Stimulated activated CD4-positive, alpha-beta T cell treated with anti-CD3 and anti-CD28 coated beads, Interleukin-1b, Interleukin-23, amount 100 ng/mL, for 1 hour (primary cell): ENCODE measurements at places on chromosomes 5 and 9.

- DNase-seq, result no peak
These were observed 225.0 kb upstream of the ANKRD55 start for GRCh38 chr5:56457887-56458812.

GRCh38 chr5:135335031-135335828 is 63.8 kb downstream of the MACROH2A1 start:
- DNase-seq, result no peak

GRCh38 chr5:132754947-132755346 is 7.7 kb downstream of the CCNI2 start:
- no peak for DNase-seq

GRCh38 chr5:1859099-1859498 is 23.6 kb downstream of the IRX4 start:
- no peak for DNase-seq

DNA sequence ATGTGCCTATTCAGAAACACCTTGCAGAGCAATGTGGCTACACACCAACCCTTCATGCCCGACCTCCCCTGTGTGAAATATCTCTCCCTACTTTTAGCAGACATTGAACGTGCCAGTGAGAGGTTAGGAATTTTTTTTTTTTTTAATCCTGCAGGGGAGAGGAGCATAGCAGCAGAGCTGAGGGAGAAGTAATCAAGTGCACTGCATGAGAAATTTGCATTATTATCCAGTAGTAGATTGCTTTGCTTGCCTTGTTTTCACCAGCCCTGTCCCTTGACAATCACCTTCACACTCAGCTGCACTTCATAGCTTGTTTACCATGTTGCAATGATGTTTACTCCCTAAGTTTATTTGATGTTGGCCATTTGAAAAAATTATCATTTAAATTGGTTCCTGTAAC is 489.6 kb upstream of the ZNF608 start:
- DNase-seq, result no peak

- no peak for DNase-seq
These were observed 4.2 kb downstream of the DNAJA1 start for GRCh38 chr9:33029231-33029786.

- DNase-seq, result no peak
These were observed 80.2 kb downstream of the DOCK2 start for GRCh38 chr5:169717288-169717687.

- no peak for DNase-seq
These were observed 72.6 kb downstream of the GPBP1 start for GRCh38 chr5:57246426-57246825.

DNA sequence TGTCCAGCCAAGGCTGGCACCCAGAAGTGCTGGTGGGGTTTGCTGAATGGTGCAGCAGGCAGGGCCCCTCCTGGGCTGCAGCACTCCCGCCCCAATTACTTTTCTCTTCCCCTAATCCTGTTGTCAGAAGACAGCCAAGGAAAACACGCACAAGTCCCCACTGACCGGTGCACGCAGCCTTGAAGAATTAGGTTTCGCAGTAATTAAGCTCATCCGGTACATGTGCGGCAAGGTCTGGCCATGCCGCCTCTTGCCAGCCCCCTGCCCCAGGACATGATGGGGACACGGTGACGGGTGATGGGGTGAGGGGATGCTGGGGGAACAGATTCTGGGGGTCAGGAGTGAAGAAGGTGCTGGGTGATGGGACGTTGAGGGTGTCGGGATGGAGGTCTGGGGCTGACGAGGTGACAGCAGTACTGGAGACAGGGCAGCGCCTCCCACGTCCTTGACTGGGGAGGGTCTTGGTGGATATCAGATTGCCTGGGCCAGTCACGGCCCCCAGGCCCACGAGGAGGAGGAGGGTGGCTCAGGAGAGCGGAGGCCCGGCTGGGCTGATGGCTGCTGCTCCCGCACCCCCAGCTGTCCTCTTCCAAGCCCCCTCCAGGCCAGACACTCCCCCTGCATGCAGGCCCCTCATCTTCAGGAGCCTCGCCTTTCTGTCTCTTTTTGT is 34.9 kb downstream of the BARX1 start:
- no peak for DNase-seq

GRCh38 chr9:131146186-131146585 is 20.8 kb downstream of the NUP214 start:
- no peak for DNase-seq

DNA sequence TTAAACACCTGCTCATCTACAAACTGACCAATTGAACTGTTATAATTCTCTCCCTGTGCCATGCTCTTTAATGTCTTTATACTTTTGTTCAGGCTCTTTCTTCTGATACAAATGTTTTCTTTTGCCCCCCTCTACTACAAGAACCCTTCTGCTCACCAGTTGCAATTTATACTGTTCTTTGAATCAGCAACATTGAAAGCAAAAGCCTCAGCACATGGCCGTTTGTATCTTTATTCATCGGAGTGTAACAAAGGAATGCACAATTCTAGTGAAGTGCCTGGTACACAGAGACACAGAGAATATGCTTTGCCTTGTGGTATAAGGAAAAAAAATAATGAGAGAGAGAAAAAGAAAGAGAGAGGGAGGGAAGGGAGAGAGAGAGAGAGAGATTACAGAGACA is 547.1 kb downstream of the CDH12 start:
- no peak for DNase-seq

GRCh38 chr9:135014311-135015010 is 73.0 kb upstream of the OLFM1 start:
- no peak for DNase-seq

- no peak for DNase-seq
These were observed 186.5 kb upstream of the WWC1 start for GRCh38 chr5:168104811-168105481.

DNA sequence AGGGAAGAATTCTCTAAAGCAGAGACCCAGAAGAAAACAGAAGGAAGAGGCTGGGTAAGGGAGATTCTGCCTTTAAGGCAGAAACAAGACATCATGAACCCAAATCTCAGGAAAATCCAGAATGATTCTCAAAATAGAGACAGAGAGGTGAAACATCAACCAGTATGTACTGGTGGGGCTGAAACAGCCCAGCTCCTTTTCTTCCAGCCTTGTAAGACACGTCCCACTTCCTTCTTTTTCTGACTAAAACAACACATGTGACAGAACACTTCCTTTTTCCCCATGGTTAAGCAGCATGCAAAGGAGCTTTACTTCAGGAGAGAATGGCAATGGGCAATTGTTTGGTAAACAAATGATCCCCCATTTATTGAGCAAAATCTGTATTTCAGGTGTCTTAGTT is 230.8 kb upstream of the NR4A3 start:
- no peak for DNase-seq

DNA sequence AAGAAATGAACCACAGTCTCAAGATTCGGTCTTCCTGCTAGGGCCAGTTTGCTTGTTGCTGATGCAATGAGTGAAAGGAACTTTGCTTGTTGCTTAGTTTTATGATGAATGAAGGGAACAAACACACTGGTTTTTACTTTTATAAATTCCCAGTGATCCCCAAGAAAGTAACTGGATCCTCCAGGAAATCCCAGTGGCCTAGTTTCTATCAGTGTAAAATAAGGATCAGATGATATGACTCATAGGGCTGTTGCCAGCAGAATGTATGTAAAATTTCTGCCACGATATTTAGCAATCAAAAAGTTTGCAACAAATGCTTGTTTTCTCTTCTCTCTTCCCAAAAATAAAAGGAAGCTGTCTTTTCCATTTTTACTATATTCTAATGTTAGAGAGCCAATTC is 160.1 kb upstream of the CDKN2B start:
- no peak for DNase-seq

DNA sequence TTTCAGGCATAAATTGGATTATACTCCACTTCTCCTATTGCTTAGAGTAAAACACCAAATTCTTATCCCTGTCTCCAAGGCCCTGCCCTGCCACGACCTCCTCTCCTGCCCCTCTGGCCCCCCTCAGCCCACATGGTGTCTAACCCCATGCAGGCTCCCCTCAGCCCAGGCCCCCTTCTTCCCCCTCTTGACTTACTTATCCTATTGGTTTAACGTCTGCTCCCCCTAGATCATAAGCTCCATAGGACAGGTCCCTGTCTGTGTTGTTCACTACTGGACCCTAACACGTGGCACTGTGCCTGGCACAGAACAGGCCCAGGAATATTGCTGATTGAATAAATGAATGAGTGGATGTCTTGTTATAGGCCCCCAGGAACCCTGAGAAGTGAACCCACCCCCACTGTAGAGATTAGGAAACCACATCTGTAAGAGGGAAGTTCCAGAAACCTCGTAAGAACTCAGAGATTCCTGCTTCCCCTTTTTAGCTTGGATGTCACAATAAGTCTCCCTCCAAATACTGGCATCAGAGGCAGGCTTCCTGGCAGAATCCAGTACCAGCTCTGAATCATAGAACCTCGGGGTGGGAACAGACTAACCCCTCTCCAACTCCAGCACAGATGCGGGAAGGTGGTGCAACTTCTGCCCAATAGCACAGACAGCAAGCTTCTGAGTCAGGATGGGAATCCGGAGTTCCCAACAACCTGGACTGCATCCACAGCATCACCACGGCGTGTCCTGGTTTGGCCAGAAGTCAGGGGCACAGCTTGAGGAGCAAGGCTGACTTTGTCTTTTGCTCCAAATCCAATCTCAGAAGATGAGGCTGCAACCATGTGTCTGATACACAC is 31.5 kb downstream of the HRH2 start:
- no peak for DNase-seq

GRCh38 chr9:118395415-118395814 is 691.2 kb downstream of the TLR4 start:
- no peak for DNase-seq

DNA sequence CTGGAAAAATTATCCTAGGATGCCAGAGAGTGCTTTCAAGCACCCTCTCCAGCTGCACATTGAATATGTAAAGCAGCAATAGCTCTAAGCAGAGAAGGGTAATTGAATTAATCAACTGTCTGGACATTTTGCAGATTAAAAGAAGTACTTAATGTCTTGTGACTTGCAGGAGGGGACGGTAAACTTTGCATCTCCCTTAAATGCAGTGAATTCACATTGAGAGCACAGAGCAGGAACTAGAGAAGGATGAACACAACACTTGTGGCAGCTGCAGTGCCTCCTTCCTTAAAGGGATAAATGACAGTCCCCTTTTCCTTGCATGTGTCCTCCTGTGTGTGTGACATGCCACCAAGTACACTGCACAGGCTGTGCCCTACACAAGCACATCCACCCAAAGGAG is 7.4 kb upstream of the CDK5RAP2 start:
- DNase-seq, result no peak

DNA sequence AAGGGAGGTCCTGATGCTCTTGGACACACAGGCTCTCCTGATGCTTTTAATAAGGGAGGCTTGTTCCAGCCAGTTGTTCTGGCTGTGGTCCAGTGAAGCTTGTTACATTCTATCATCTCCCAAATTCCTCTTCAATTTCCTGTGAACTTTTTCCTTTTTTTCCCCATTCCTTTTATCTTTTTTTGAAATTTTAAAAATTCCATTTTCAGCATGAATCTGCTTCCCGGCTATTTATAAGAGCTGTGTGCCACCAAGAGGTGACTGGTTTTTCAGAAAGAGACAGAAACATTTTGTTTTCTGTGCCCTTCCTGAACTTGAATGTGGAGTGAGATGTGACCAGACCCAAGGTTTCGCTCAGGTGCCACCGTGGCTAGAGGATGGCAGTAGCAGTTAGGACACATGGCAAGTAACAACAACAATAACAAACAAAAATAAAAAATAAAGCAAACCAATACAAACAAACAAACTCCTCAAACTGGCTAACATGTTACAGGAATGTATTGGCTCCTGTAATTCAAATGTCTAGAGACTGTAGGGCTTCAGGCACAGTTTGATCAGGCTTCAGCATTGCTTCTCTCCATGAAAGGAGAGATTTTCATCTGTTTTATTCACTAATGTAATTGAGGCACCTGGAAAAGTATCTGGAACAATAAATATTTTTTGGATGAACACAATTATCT is 121.1 kb downstream of the BOD1 start:
- no peak for DNase-seq

GRCh38 chr5:81007637-81008027 is 47.5 kb downstream of the RASGRF2 start:
- no peak for DNase-seq

GRCh38 chr5:129082225-129083136 is 12.1 kb upstream of the ISOC1 start:
- DNase-seq, result no peak

GRCh38 chr9:99782962-99783718 is 38.5 kb upstream of the NR4A3 start:
- no peak for DNase-seq

DNA sequence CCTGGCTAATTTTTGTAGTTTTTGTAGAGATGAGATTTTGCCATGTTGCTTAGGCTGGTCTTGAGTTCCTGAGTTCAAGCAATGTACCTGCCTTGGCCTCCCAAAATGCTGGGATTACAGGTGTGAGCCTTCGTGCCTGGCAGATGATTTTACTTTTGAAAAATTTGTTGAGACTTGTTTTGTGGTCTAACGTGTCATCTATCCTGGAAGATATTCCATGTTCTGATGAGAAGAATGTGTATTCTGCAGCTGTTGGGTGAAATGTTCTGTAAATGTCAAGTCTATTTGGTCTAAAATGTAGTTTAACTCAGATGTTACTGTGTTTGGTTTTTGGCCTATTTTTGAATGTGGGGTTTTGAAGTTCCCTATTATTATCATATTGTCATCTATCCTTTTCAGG is 145.6 kb downstream of the XRCC4 start:
- no peak for DNase-seq

DNA sequence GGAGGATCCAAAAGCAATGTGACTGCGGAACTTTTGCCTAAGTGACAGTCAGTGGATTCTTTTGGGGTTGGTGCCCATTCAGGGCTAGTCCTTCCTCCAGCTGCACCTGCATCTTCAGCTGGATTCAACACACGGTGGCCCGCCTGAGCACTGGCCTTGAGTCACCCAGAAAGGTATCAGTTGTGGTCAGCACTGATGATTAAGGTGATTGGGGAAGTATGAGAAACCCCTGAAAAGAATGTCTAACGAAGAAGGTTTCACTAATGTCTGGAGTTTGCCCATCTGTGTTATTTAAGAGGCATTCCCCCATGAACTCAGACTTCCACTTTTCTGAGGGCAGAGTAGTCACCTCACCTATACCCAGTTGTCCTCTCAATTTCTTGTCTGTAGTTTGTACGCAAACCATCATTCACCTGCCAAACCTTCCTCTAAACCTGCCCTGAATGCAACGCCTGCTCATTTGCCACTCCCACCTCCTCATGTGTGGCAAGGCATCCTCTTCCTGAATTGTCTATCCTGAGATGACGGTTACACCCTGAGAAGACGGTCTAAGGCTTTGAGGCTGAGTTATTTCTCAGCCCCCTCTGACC is 27.2 kb downstream of the CSF2 start:
- no peak for DNase-seq
